ENCODE measurements at places on chromosomes 5 and 9. TPM values are rescaled to one million over a fixed set of nuclear protein-coding genes. Genes with fewer than 3 reads are reported as not detected.
A peak's percentile ranks its signal among the peaks of the same experiment; 100 is the strongest.

DNA sequence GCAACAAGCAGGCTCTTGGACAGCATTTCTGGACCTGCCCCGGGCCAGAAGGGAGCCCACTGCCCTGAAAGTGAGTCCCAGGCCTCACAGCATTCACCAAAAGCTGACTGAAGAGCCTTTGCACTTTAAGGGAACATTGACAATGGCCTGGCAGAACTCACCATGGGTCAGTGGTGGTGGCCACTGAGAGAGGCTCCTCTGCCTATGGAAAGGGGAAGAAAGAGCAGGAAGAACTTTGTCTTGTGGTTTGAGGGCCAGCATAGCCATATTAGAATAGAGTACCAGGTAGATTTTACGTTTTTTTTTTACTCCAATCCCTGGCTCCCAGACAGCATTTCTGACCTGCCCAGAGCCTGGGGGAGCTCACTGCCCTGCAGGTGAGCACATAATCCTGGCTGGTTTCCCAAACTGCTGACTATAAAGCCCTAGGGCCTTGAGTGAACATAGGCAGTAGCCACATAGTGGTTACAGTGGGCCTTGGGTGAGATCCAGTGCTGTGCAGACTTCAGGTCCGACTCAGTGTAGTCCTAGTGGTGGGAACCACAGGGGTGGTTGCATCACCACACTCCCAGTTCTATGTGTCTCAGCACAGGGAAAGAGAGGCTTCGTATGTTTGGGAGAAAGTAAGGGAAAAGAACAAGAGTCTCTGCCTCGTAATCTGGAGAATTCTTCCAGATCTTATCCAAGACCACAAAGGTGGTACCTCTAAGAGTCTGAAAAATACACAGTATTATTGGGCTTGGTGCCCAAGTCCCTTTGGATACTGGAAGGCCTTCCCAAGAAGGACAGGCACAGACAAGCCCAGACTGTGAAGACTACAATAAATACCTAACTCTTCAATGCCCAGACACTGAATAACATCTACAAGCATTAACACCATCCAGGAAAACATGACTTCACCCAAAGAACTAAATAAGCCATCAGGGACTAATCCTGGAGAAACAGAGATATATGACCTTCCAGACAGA is 89.5 kb downstream of the TSSK1B start:
- no peaks in the 10 kb centered on the region for H3K36me3 ChIP-seq
- no peaks in the 10 kb centered on the region for H3K27me3 ChIP-seq
- H3K4me1 ChIP-seq, result no peaks in the 10 kb centered on the region
- no peak for DNase-seq
- H3K27ac ChIP-seq, result no peak overlapping the region

- H3K27me3 ChIP-seq, result no peaks in the 10 kb centered on the region
- no peak overlapping the region for H3K27ac ChIP-seq
- H3K36me3 ChIP-seq, result no peaks in the 10 kb centered on the region
- no peak overlapping the region for H3K4me3 ChIP-seq
Observed at GRCh38 chr5:135214897-135215616, 181.0 kb upstream of the PITX1 start.

DNA sequence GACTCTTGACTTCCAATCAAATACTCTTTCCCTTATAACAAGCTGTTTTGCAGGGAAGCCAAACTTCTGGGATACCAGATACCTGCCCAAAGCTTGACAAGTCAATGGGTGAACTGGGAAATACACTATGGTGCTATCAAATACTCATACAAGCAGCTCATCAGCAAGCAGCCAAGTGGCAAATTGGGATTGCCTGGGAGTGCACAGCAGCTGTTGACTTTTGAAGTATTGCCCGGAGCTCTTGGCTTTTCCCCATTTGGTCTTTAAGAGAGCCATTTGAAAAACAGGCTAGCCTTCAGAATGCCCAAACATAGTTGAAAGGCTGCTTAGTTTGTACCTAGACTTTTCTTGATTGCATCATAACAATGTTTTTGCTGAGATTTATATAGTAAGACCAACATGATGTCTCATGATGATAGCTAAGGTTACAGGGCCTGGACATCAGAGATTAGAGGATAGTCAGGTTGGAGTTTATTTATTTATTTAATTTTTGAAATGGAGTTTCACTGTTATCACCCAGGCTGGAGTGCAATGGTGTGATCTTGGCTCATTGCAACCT is 210.1 kb upstream of the ZNF608 start:
- DNase-seq, result no peak
- no peaks in the 10 kb centered on the region for H3K27me3 ChIP-seq
- H3K27ac ChIP-seq, result no peak overlapping the region
- no peak overlapping the region for H3K4me3 ChIP-seq
- no peaks in the 10 kb centered on the region for H3K36me3 ChIP-seq

- H3K27ac ChIP-seq, result peak overlapping the region; percentile 82
- no peak for DNase-seq
- H3K4me3 ChIP-seq, result peak overlapping the region; percentile 95
Observed at GRCh38 chr5:102753889-102754766, 977 bp upstream of the PAM start.

DNA sequence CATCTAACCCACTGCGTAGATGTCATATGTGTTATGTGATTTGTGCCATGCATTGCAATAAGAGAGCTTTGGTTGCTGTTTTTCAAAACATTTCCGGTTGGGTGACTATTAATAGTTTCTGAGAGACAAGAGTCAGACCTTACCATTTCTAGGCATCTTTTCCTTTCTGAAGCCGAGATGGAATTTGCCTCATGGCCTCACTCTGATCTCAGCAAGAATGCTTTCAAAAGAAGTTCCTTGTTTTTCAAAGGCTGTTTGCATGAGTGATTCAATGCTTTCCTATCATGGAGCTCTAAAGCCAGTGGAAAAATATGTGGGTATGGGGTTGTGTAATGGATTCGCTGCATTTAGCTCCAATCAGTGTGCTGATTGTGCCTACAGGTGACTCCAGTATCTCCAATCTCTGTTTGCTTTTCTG is 203.1 kb upstream of the PPP1R2B start:
- no peaks in the 10 kb centered on the region for H3K4me1 ChIP-seq
- no peak for DNase-seq
- H3K27ac ChIP-seq, result no peak overlapping the region
- no peaks in the 10 kb centered on the region for H3K27me3 ChIP-seq
- no peaks in the 10 kb centered on the region for H3K36me3 ChIP-seq
- H3K4me3 ChIP-seq, result no peak overlapping the region

- no peak overlapping the region for H3K27ac ChIP-seq
- H3K36me3 ChIP-seq, result no peaks in the 10 kb centered on the region
- H3K27me3 ChIP-seq, result no peaks in the 10 kb centered on the region
- no peaks in the 10 kb centered on the region for H3K4me1 ChIP-seq
Observed at GRCh38 chr5:151018846-151019245, 1.5 kb upstream of the GPX3 start.

DNA sequence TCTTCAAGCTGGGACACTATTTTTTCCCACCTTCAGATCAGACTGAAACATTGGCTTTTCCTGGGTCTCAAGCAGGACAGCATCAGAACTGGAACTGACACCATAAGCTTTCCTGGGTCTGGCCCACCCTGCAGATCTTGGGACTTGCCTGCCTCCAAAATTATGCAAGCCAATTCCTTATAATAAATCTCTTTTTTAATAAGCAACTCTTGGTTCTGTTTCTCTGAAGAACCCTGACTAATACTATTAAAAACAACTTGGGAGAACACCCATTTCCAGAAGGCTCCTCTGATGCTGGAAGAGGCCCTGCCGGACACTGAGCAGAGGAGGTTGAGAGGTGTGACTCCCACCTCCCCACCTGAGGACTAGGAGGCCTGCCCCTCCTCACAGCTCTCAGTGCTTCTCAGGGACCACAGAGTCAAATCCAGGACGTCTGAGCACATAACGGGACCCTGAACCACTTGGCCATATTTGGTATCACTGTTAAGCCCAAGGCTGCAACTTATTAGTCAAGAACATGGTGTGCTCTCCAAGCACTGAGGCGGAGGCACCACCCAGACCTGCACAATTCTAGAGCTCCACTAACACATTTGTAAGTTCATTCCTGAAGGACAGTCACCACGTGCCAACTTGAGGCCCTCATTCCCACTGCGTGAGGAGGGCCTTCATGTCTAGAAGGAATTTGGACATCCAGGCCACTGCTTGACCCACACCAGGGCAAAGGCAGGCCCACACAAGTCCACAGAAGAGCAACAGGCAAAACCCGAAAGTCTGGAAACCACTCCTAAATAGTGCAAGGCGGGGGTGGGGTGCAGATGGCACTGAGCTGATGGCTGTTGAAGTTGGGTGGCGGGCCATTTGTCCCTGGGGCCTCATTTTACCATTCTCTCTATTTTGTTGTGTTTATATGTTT is 9.5 kb downstream of the SHC3 start:
- DNase-seq, result no peak
- H3K36me3 ChIP-seq, result no peaks in the 10 kb centered on the region
- H3K27me3 ChIP-seq, result no peaks in the 10 kb centered on the region

DNA sequence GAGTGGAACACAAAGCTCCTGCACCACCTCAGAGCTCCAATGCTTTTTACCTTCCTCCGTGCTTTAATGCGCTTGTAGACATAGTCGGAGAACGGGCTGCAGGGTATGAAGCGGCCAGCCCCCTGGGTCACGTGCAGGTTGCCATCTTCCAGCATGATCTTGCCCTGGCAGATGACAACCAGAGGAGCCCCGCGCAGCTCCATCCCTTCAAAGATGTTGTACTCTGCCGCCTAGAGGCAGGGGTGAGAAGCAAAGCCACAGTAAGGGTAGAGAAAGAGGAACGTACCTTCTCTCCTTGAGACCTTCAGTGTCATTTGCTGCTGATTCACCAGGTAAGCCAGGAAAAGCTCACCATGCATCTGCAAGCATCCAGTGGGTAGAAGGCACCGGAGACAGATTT is 112.3 kb downstream of the DPYSL3 start:
- H3K27ac ChIP-seq, result no peak overlapping the region
- DNase-seq, result no peak
- H3K27me3 ChIP-seq, result no peaks in the 10 kb centered on the region
- H3K36me3 ChIP-seq, result no peaks in the 10 kb centered on the region

GRCh38 chr5:175696139-175696854 is 38.4 kb downstream of the HRH2 start:
- H3K27ac ChIP-seq, result peak overlapping the region; percentile 42
- peak overlapping the region; percentile 66 for H3K4me3 ChIP-seq
- 0 out of 2 replicates have a peak, but pooled peaks cover 2% of the 10 kb centered on the region for H3K27me3 ChIP-seq

DNA sequence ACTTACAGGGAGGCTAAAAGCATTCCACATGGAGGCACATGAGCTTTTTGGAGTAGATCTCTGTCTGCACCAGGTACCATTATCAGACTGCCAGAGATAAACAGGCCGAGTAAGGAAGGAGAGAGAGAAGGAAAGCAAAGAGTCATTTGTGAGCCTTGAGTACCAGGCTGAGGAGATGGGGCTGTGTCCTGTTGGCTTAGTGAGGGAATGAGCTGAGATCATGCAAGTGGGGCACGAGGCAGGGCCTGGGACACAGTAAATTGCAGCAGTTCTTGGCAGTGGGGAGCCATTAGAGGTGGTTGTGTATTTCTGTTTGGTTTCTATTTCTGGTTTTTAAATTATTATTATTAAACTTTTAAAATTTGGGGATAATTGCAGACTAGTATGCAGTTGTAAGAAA is 53.3 kb downstream of the TSTD2 start:
- no peaks in the 10 kb centered on the region for H3K36me3 ChIP-seq
- DNase-seq, result no peak
- H3K27me3 ChIP-seq, result no peaks in the 10 kb centered on the region

- H3K27me3 ChIP-seq, result no peaks in the 10 kb centered on the region
- no peaks in the 10 kb centered on the region for H3K36me3 ChIP-seq
- peaks cover 4% of the 10 kb centered on the region for H3K4me1 ChIP-seq
- no peak overlapping the region for H3K27ac ChIP-seq
- DNase-seq, result no peak
- no peak overlapping the region for H3K4me3 ChIP-seq
Observed at GRCh38 chr9:83339435-83339834, 198.8 kb downstream of the FRMD3 start.

DNA sequence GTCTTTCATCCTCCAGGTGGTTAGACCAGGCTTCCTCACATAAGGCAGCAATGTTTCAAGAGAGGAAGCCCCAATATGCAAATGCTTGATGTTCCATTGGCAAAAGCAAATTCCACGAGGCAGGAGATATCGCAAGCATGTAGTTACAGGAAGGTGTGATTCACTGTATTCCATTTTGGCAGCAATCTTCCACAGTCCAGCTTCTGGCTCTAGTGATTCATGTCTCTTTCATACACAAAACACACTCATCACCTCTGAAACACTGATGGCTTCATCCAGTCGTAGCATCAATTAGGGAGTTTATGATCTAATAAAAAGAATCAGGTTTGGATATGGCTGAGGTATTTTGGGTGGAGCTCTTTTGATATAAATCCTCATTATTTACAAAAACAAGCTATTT is 552.2 kb upstream of the RIOK2 start:
- no peaks in the 10 kb centered on the region for H3K36me3 ChIP-seq
- no peak for DNase-seq
- no peak overlapping the region for H3K4me3 ChIP-seq
- no peak overlapping the region for H3K27ac ChIP-seq
- H3K27me3 ChIP-seq, result no peaks in the 10 kb centered on the region

DNA sequence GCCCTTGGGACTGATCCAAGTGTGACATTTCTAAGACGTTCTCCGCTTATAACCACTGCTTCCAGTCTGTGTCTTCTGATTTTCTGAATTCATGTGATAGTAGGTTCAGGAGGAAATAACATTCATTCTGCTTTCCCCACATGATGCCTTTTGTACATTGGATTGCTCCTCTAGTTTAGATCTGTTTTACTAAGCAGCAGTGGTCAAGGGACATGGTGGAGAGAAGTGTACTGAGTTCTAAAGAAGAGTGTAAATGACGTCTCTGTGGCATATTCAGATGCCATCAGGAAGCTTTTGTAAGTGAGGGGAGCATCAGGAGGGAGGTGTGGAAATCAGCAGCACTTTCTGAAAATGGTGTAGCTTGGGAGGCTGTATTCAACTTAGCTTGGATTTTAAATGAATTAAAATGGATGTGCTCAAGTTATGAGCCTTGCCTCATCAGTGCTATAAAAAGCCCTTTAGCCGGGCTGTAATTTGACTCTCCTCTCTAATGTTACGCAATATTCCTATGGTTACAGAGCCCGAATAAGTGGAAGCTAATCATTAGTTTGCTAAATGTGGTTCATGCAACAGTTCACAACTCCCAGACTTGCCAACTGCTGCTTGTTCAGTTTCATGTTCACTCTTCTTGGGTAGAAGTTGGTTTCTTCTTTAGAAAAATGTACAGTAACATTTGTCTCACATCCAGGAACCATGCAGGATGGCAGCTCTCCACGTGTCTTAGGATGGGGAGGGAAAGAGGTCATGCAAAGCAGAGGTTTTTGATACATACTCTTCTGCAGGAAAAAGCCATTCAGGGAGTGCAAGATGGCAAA is 281.3 kb downstream of the ARHGAP26 start:
- H3K36me3 ChIP-seq, result no peaks in the 10 kb centered on the region
- H3K27me3 ChIP-seq, result no peaks in the 10 kb centered on the region
- H3K27ac ChIP-seq, result no peak overlapping the region
- no peak for DNase-seq
- H3K4me3 ChIP-seq, result no peak overlapping the region

GRCh38 chr9:77927265-77927664 is 104.3 kb downstream of the GNAQ start:
- no peaks in the 10 kb centered on the region for H3K36me3 ChIP-seq
- no peak overlapping the region for H3K4me3 ChIP-seq
- H3K27me3 ChIP-seq, result no peaks in the 10 kb centered on the region
- H3K27ac ChIP-seq, result no peak overlapping the region
- no peak for DNase-seq

ZNF782 gene
- total RNA-seq, result 3.7 TPM

DEPDC1B gene
- total RNA-seq, result 39.7 TPM

SLC1A3 gene
- total RNA-seq, result 12.9 TPM

FYB1 gene
- 0.42 TPM for total RNA-seq

NEURL1B gene
- 5.8 TPM for total RNA-seq

FOXD1 gene
- total RNA-seq, result 26.8 TPM

KIF20A gene
- 74.2 TPM for total RNA-seq

PTGDS gene
- 3.1 TPM for total RNA-seq

SLC6A3 gene
- not detected for total RNA-seq

ZNF354B gene
- 11.6 TPM for total RNA-seq

Data from HCT116 (cell line).